ENCODE measurements at places on chromosomes 5 and 9.

DNA sequence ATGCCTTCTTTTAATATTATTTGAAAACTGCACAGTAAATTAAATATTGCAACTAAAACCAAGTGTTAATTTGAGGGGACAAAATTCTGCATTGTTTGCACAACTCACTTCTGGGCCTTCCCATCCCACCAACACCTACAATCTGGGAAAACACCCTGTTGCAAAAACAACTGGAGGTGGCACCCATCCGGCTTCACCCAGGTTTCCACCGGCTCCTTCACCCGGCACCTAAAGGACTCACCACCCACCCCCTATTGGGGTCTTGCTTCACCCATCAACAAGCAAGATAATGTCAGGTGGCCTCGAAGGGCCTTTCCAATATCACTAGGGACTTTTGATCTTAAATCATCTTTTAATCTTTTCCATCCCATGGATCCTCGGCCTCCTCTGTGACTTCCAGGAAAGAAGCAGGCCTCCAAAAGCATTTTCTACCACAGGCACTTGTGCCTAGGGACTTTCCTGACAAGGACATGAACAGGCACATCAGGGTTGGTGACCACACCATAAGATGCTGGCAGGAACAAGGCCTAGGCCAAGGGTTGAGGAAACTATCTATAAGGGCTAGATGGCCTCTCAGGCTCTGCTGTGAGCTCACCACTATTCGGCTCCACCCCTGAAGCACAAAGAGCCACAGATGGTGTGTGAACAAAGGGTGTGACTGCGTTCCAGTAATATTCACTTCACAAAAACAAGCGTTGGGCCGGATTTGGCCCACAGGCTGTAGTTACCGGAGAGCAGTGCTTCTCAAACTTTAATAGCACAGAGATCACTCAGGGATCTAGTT lies 205.1 kb downstream of the AUH start:
- no peak for DNase-seq

DNA sequence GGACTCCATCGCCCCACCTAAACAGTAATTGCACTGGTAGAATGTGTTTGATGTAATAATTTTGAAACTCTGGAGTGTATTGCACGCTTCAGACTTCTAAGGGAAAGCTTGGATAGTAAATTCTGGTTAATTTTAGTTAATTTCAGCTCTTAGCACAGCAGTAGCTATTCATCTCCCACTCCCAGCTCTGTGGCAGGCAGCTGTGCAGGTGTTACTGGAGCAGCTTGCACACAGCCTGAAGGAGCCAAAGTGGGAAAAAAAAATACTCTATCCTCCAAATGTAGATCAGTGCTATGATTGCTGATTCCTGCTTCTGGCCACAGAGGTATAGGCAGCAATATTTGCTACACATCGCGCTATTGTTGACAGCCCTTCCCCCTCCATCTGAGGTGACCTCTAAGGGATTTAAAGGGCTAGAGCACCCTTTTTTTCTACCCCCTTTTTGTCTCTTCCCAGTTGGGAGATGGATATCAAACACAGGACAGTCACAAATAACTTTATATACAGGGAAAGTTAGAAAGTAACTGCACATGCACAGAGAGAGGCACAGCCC lies 97.4 kb downstream of the KCTD16 start:
- no peak for DNase-seq

- DNase-seq, result no peak
Measured at GRCh38 chr9:3675946-3676345, 150.1 kb upstream of the RFX3 start.

- no peak for DNase-seq
Measured at GRCh38 chr5:68803881-68804319, 289.9 kb upstream of the SLC30A5 start.

- no peak for DNase-seq
Measured at GRCh38 chr5:171806976-171807747, 21.5 kb downstream of the SMIM23 start.

DNA sequence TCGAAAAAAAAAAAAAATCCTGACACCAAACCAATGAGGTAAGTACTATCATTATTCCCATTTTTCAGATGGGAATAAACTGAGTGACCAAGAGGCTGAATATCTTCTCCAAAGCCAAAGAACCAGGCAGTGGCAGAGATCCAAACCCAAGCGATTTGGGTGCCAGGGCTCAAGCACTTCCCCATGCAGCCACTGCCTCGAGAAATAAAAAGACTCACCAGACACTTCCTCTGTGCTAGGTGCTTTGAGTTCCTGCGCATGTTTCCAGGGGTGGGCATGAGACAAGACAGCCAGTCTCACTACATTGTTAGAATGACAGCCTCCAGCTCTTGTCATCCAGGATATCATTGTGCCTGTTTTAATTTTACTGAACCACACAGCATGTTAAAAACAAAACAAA lies 2.3 kb upstream of the RPL26L1 start:
- no peak for DNase-seq

- no peak for DNase-seq
Measured at GRCh38 chr5:123874600-123875201, 362.7 kb downstream of the CSNK1G3 start.

DNA sequence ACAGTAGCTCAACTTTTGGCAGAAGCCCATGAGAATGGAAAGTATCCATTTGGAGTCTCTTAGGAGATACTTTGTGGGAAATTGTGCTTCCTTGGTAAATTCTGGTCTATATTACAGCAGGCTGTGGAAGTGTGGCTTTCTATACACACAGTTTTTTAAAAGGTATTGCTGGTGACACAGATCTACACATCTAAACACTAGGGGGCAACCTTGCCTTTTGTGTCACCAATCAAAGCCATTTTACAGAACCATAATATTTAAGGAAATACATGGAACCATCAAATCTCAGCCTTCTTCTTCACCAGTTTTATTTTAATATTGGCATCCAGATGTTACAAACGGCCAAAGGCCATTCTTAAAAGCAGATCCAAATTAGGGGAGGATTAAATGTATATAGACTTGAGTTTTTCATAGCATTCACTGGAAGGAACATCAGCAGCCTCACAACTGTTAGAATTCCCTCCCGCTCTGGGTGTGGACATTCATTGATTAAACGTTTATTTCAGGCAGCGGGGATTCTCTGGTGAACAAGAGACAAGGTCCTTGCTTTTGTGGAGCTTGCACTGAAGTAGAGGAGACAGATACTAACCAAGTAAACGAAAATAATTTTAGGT lies 132.4 kb upstream of the EPB41L4A start:
- DNase-seq, result peak; percentile 67

- DNase-seq, result no peak
Measured at GRCh38 chr5:157718519-157718918, 12.7 kb upstream of the THG1L start.

DNA sequence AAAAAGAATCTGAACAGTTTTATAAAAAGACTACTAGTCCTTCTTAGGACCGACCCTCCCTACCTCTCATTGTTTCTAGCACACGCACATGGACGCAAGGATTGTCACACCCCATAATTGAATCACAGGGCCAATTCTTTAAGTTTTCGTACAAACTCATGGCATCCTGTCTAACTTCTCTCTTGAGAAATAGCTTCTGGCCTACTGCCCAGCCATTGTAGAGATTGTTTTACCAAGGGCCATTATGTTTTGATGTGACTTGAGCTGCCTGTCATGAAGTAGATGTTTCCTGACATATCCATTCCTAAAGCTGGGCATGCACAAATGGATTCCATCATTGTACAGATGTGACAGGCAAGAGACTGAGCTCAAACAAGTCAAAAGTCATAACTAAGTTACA lies 1672.1 kb upstream of the C9orf72 start:
- DNase-seq, result no peak

DNA sequence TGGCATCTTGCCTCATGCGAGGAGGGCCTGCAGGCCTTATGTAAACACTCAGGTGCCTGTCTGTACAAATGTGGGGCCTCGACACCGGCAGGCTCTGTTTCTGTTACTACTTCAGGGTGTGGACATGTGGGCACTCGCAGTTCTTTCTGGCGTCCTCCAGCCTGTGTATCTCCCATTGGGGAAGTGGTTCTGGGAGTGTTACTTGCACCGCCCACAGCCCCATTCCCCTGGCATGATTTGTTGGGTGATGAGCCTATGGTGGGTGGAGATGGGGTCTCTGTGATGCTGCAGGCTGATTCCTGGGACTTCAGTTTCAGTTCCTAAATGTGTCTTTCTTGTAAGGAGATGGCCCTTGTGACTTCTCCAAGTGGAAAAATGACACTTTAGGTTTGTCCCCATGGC lies 82.1 kb upstream of the PITX1 start:
- DNase-seq, result no peak

DNA sequence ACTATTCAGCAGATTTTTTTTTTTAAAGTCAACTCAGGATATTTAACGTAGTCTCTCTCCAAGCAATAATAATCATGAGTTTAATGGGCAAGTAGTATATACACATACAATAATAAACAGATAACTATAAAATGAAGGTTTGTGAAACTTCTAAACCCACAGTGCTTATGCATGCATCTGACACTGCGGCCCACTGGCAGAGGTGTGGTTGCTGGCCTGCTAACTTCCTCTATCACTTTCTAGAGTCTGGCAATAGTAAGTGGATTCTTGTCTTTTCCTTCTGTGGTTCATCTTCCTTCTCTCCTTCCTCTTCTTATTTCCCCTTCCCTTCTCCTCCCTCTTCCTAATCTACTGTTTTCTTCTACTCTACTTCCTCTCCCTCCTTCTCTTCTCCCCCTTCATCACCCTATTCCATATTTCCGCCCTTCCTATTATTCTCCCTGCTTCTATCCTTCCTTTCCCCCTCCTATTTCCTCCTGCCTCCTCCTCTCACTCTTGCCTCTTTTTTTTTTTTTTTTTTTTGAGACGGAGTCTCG lies 18.6 kb upstream of the AGXT2 start:
- no peak for DNase-seq

DNA sequence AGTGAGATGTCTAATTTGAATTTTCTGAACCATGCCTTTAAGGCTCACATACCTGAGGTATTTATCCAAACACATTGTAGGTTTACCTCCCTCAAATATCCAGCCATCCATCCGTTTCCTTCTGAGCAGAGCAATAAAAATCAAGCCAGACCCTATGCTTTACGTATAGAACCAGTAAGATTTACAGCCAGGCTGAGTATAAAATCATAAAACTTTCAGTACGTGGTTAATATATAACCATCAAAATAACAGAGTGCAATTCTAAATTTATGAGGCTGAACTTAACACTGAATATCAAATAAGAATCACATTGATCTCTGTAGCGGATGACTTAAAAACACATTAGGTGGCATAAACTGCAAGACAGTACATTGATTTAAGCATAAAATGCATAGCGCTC lies 877.9 kb upstream of the WWC1 start:
- no peak for DNase-seq

GRCh38 chr9:126822278-126822677 lies 17.4 kb downstream of the ZBTB43 start:
- no peak for DNase-seq

- DNase-seq, result no peak
Measured at GRCh38 chr5:23260621-23261020, 246.8 kb upstream of the PRDM9 start.

- DNase-seq, result no peak
Measured at GRCh38 chr9:92704528-92704927, 34.6 kb upstream of the IPPK start.

DNA sequence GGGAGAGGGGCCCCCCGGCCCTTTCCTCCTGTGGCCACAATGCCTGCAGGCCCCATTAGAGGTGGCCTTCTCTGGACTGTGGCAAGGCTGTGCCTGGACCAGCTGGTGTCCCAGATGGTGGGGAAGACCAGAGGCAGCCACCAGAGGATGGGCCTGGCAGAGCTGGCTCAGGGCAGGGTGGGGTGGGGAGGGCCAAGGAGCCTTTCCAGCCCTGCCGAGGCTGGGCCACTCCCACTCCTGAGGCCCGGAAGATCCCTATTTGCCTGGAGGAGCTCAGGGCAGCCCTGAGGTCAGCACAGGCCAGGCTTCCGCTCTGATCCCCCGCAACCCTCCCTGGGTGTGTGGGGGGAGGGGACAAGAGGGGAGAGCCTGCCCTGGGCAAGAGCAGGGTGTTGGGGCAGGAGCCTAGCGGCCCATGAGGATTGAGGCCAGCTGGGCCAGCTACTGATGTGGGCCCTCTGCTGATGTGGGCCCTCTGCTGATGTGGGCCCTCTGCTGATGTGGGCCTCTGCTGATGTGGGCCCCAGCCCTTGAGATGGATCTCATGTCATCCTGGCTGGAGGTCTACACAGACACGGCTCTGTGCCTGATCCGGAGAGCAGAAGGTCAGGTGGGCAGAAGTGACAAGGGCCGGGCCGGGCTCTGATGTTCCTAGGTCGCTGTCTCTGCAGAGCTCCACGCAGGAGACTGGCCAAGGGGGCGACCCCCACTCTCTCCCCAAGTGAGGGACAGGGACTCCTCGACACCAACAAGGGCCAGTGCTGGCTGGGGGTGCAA lies 6.0 kb downstream of the MRPS2 start:
- no peak for DNase-seq

DNA sequence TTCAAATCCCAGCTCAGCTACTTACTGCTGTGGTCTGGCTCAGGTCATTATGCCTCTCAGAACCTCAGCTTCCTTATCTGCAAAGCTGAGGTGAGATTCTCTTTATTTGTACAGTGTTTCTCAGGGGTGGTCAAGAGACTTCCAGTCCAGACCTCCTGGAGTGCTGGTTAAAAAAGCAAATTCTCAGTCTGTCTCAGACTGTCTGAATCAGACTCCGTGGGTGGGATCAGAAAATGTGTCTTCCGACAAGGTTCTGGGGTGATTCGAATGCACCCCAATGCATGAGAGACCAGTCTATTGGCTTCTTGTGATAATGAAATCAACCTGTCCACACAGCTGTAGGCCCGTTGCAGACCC lies 137.7 kb upstream of the SMIM23 start:
- no peak for DNase-seq

- DNase-seq, result no peak
Measured at GRCh38 chr9:108002371-108002956, 512.9 kb upstream of the KLF4 start.

- DNase-seq, result no peak
Measured at GRCh38 chr5:163532171-163533084, 27.0 kb downstream of the MAT2B start.

DNA sequence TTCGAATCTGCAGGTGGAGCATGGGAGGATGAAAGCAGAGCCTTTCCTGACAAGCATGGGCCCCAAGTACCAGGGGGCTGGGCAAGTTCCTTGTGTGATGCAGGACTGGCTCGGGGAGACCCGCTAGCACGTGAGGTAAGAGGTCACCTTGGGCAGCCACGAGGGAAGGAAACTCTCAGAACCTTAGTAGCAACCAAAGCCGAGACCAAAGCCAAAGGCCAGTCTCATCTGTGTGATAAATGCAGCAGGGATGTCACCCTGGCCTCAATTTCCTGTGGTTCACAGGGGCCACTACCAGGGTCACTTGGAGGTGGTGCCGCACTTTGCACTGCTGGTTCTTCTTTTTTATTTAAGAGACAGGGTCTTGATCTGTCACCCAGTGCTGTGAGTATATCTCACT lies 39.5 kb downstream of the PRRT1B start:
- DNase-seq, result no peak

GRCh38 chr5:60851626-60852025 lies 7.6 kb upstream of the ELOVL7 start:
- no peak for DNase-seq

- DNase-seq, result no peak
Measured at GRCh38 chr5:125333416-125333815, 587.0 kb upstream of the ZNF608 start.
